ENCODE measurements at places on chromosomes 2 and 18.

DNA sequence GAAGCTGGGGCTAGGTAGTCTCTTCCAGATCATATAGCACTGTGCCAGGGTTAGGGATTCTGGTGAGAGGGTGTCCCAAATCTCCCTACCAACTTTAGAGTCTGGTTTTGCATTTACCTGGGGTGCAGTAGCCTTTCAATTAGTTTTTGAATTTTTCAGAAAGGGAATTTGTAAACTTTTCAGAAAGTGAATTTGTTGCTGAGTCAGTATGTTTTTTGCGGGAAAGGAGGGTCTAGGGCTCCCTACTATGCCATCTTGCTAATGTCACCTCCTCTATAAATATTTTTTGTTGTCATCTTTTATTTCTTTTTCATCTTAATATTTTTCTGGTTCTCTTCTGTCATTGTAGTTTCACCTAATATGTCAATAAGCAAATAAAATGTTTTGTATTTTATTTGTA, 95.8 kb upstream of the FAM98A start:
- no peak for DNase-seq

- no peak for DNase-seq
Observed at GRCh38 chr18:57579934-57580333, 6.6 kb downstream of the FECH start.

- DNase-seq = no peak
Observed at GRCh38 chr2:218631837-218632236, 24.1 kb downstream of the PLCD4 start.

- no peak for DNase-seq
Observed at GRCh38 chr2:79580175-79580574, 67.3 kb downstream of the CTNNA2 start.

GRCh38 chr18:37443325-37444055, 122.1 kb downstream of the CELF4 start:
- no peak for DNase-seq

- no peak for DNase-seq
Observed at GRCh38 chr18:10015941-10016819, 102.4 kb downstream of the VAPA start.

- no peak for DNase-seq
Observed at GRCh38 chr18:36469461-36469860, 171.9 kb downstream of the FHOD3 start.

DNA sequence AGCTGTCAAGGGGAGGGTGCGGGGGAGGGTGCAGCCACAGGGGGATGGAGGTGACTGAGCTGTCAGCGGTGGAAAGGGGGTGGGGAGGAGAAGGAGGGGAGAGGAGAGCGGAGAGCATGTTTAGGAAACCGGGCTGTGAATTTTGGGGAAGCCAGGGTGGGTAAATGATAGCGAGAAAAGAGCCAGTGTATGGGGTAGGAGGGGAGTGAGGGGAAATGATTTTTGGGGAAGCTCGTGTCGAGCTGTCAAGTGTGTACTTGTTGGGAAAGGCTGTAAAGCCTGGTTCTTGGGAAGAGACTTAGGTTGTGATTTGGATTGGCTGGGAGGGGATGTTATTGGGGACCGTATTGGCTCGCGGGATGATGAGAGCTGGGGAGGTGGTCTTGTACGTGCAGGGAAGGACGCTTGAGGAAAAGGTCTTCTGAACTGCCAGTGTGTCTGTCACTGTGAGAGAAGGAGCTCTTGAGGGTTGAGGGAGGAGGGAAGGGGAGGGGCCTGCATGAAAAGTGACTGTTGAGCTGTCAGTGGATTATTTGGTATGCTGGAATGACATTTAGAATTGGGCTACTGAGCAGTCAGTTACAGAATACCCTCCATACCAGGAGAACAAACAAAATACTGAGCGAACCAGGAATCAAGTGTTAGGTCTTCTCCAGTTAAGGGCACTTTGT, 1.0 kb downstream of the UBR3 start:
- no peak for DNase-seq

- no peak for DNase-seq
Observed at GRCh38 chr2:99256677-99257076, 1.2 kb upstream of the LYG2 start.

GRCh38 chr2:208466920-208467298, 60.3 kb downstream of the PTH2R start:
- no peak for DNase-seq

DNA sequence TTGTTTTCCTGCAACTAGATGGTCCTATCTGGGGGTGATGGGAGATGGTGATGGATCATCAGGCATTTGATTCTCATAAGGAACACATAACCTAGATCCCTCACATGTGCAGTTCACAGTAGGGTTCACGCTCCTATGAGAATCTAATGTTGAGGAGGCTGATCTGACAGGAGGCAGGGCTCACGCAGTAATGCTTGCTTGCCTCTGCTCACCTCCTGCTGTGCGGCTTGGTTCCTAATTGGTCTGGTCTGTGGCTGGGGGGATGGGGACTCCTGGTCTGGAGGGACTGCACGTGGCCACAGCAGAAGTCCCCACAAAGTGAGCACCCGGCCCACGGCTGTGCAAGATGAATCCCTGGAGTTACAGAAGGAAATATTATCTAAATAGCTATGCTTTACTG, 11.3 kb downstream of the MC5R start:
- no peak for DNase-seq

DNA sequence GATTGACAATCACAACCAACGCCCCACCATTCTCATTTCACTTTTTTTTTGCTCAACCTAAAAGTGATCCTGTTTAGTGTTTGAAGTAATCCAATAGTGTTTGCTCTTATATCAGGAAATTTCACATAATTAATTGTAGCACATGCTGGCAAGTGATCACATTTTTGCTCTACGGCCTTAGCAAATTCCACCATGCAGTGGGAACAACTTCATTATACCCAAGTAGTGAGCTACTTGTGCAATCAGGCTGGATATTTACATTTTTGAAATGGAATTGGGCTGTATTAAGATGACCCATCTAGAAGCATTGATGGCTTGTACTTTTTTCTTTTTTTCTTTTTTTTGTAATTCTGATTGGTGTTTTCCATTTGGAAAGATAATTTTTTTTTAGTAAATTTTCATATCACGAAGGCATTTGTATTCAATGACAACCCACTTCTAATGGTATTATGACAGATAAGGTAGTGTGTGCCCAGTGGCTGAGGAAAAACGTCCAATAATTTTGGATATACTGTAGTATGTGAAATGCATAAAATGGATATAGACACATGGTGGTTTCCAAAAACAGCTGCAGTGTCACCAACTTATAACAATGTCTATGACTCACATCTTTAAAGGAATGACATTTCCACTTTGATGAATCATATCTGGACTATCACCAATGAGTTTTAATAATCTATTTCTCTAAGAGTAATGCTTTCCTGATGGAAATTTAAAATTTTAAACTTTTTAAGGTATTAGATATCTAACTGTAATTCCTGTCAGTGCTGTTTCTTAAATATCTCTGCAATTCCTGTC, 130.6 kb downstream of the COL6A3 start:
- DNase-seq = no peak

- DNase-seq = no peak
Observed at GRCh38 chr2:225937625-225938187, 538.2 kb downstream of the NYAP2 start.

DNA sequence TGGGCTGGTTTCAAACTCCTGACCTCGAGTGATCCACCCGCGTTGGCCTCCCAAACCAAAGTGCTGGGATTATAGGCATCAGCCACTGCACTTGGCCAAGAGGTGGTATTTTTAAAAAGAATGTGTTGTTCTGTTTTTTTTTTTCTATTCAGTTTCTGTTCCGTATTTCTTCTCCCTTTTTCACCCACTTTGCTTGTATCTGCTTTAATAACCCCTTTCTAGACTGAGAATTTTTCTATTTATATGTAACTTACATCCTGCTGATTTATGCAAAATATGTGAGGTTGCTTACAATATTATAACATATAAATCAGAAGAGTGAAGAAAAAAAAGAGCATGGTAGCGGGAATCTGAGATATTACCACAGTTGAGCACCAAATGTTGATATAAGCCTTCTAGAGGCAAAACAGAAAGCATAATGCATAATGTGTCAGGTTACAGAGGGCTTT, 17.2 kb upstream of the LYPD6B start:
- DNase-seq = no peak

- no peak for DNase-seq
Observed at GRCh38 chr2:218896501-218897393, 16.1 kb downstream of the WNT10A start.

GRCh38 chr2:2527148-2527547, 196.1 kb upstream of the MYT1L start:
- DNase-seq = no peak

DNA sequence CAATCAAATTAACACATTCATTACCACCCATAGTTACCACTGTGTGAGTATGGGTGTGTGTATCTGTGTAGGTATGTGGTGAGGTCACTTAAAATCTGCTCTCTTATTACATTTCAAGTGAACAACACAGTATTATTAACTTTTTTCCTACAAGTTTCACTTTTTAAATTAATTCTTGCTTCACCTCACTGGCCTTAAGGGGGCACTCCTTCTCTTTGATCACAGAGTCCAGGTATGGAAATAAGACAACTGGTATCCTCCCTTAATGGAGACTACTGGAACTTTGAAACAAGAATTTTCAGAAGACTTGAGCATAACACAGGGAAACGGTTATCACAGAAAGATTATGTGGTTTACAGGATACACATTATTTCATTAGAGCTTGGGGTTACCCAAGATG, 255.8 kb downstream of the ASXL3 start:
- DNase-seq = no peak

DNA sequence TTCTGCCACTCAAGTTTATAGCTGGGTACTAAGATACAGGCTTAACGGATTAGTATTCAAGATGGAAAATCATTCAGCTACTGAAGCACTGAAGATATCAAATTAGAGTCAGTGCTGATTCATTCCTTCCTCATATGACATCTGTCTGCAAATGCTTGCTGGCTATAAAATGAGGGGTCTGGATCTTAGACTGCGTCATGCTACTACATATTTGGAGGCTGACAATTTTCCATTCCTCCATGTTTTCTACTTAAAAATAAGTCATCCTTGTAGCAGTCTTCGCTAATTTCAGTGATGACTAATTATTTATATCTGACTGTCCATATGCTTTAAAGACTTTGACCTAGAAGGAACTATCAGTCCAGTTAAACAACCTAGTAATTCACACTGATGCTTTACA, 233.4 kb downstream of the RIT2 start:
- DNase-seq = no peak

DNA sequence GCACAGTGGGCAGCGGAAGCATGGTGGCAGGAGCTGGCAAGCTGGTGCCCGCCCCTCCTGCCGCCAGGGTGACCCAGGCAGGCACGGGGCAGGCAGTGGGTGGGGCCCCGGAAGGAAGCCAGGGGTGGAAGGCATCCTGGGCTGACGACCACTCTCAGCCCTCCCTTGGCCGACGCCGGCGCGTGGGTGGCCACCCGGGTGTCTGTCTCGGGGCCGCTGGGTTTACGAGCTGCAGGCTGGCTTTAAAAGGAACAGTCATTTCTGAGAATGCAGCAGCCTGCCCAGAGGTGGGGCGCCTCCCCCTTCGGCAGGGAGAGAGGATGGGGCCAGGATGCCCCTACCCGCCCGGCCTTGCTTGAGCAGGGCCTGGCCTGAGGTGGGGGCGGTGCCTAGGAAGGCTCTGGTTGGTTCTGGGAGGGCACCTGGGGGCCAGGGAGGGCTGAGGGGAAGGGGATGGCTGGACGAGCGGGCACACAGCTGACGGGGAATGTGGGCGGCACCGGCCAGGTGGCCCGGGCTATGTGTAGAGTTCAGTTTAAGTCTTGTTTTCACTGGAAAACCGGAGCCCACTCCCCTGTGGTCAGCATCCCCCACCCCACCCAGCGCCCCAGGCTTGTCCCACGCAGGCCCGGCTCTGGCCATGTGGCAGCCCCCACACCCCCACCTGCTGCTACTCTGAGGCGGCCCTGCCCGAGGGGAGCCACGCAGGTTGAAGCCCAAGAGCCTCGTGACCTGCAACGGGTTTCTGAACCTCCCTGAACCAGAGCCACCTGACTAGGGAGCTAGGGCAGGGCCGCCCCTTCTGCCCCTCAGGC, 6.3 kb downstream of the BOK start:
- no peak for DNase-seq

DNA sequence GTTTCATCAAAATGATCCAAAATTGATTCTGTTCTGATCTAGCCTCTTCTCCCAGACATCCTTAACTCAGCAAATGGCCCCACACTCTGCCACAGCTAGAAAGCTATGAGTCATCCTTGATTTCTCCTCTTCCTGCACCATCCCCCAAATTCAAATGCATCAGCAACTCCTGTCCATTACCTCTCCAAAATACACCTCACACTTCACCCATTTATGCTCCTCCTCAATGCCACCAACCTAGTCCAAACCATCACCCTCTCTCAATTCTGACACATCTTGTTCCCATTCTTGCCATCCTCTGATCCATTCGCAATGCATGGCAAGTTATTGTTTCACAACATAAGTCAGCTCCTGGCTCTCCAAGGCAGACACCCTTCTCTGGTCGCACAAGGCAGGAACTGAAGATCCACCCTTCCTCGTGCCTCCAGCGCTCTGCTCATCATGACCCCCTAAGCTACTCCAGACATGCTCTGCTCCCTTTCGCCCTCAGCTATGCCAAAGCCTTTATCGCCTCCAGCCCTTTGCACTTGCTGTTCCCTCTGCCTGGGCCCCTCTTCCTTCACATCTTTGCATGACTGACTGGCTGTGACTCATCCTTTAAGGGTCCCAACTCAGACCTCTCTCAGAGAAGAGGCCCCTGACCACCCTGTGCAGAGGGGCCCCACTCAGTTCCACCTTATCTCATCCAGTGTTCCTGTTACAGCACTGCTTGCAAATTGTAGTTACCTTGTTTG, 83.6 kb downstream of the MREG start:
- no peak for DNase-seq

- no peak for DNase-seq
Observed at GRCh38 chr2:219633276-219634065, 6.0 kb downstream of the SLC4A3 start.

DNA sequence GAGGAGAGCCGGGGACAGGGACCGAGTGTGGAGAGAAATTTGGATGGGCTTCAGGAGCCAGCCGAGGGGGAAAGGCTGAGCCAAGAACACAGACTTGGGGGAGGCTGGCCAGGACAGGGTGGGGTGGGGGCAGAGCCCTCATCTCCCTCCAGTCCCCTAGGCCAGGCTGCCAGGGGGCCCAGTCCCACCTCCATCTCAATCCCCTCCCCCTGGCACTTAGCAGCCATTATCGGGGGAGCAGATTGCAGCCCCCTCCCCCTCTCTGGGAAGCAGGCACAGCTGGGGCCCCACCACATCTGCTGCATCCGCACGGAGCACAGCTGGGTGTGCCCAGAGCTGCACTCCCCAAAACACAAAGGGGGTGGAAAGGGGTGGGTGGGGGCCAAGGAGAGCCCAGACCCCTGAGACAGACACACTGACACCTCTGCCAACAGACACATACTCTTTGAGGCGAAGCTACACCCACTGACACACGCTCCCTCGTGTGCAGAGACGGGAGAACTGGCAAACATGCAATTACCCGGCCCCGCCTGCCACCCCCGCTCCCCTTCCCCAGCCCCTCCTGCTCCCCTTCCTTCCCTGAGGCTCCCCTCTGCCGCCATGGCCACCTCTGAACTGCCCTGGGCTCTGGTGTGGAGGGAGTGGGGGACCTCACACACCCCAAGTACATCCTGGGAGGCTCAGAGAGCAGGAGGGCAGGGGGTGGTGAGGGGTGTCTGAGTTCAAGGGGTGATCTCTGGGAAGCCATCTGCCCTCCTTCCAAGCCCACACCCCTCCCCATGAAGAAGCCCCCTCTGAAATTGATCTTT, 5.1 kb upstream of the ASIC4 start:
- DNase-seq = no peak

GRCh38 chr18:24002479-24002878, 12.1 kb upstream of the TTC39C start:
- no peak for DNase-seq
